Mesothelial cell of epicardium (in vitro differentiated cells): ENCODE measurements at places on chromosomes 1 and 21. TPM values are rescaled to one million over a fixed set of nuclear protein-coding genes. Genes with fewer than 3 reads are reported as not detected.

Gene PIGM
- 17.0 to 17.9 TPM (median 17.3 TPM) in 3 replicates for total RNA-seq

Gene NPHS2
- not detected in 3 replicates for total RNA-seq

Gene IL6R
- total RNA-seq = 0.78 to 1.2 TPM (median 0.97 TPM) in 3 replicates

Gene GUCA2B
- total RNA-seq = not detected in 3 replicates

Gene IGSF9
- 75.8 to 77.5 TPM (median 76.9 TPM) in 3 replicates for total RNA-seq

Gene NES
- 53.8 to 56.9 TPM (median 56.8 TPM) in 3 replicates for total RNA-seq

DNA sequence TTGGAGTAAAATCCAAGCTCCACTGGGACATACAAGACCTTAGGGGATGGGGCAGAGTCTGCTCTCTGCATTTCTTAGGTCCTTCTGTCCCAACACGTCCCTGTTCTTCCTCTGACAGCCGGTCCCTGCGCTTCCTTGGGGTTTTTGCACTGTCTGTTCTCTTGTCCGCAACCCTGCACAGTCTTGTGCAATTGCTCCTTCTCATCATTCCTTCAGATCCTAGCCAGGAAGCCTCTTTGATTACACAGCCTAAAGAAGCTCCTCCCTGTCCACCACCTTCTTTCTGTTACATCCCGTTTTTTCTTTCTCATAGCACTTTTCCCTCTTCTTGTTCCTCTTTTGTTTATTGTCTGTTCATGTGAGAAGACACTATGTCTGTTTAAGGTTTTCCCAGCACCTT, 19.9 kb downstream of the ACOT11 start:
- no peak for DNase-seq

- no peak for DNase-seq
Measured at GRCh38 chr1:246907472-246907871, 24.3 kb downstream of the AHCTF1 start.

DNA sequence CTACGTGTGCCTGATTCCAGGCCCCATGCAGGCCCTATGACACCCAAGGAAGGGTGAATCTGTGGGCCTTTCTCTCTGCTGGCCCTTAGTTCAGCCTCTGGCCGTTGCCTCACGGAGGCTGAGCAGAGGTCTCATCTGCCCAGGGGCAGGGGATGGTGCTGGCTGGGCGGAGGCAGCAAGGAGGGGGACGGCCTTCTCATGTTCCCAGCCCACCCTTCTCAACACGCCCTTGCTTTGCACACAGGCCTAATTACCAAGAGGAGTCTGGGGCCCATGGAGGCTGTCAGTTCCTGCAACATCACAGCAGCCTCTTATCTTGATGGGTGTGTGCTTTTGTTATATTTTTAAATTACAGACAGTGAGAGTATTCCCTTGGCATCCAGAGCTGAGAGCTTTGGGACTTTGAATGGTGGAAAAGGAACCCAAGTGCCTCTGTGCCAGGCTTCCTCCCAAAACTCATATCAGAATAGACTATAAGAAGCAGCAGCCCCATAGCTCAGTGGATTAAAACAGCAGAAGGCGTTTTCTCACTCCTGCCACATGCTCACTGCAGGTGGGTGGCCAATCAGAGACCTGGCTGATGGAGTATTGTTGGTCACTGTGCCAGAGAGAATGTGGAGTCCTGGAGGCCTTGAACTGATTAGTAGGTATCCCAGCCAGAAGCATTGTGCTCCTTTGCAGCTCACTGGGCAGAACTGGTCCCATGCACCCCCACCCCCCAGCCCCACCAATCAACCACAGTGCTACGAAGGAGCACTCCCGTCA, 164.9 kb downstream of the CAMTA1 start:
- no peak for DNase-seq

DNA sequence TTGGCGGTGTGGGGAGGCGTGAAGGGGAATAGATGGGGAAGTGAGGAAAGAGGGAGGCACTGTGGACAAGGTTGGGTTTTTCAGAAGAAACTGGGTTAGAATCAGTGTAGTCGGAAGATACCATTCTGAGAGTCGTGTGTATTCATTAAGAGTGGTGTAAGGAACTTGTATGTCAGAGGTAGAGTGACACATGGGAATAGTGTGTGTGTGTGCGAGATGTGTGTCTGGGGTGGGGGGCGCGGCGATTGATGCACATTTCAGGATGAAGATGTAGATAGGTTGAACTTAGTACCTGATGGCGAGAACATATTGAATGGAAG, 878 bp downstream of the SMG7 start:
- no peak for DNase-seq

GRCh38 chr1:101167891-101168290, 68.9 kb upstream of the S1PR1 start:
- no peak for DNase-seq

GRCh38 chr1:11214698-11215380, 25.7 kb downstream of the ANGPTL7 start:
- no peak for DNase-seq

DNA sequence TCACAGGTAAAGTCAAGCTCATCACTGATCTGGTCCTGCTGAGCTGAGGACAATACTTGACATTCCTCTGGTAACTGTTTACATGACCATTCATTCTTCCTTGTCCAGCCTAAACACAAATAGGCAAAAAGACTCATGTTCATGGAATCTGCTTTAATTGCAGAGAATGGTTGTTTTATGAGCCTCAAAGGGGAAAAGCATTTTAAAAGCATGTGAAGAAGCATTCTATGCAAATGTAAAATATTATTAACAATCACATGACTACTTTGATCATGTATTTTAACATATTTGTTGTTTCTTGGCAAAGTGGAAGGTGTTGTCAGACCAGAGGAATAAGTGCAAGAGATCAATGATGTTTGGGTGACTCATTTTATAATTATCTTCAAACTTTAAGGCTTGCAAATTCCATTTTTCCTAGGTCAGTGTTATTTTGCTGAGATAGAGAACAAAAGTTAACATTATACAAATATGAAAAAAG, 133.7 kb downstream of the RUNX1 start:
- no peak for DNase-seq

GRCh38 chr1:28537457-28538199, 15.3 kb upstream of the TRNAU1AP start:
- DNase-seq = no peak

DNA sequence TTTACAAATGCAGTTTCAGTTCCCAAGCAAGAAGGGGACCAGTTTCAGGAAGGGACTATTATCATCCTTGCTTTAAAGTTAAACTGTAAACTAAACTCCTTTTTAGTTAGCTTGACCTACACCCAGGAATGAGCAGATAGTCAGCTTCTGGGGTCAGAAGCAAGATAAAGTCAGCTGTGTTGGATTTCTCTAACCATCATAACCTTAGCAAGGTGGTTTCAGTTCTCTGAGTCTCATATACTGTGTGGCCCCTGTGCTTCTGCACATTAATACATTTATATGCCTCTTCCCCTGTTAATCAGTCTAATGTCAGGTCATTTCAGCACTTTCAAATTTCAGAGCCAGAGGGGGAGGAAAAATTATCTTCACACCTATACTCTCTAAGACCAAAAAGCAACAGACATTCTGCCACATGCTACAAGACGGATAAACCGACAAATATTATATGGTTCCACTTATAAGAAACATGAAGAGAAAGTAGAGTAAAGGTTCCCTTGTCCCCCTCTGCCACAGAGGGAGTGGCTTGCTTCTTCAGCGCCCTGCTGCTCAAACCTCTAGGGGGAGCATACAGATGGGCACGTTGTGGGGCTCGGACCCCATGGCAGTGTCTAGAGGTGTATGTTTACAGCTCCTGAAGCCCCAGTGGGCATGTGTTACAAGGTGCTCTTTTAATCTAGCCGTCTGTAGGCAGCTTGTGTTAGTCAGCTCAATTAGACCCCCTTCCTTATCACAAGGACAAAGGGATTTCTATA, 89.1 kb downstream of the SMYD3 start:
- no peak for DNase-seq
